ENCODE measurements at places on chromosomes 4 and X.

DNA sequence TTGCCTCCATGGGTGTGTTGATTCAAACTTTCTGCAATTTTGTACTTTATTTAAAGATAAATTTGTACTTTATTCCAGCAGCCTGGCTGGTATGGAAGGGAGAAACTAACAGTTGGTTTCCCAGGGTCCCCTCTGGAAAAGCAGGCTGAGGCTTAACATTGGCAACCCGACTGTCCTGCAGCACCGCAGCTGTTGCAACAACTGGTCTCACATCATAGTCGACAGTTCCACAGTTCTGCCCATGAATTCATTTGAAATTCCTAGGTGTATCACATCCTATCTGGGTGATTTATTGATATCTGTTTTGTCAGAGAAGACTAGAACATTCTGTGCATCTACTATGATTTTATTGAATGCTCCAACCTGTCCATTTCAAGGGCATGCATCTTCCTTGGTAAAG lies 98.8 kb upstream of the GATB start:
- H3K4me3 ChIP-seq: no peak overlapping the region
- H3K36me3 ChIP-seq: no peaks in the 10 kb centered on the region
- no peaks in the 10 kb centered on the region for H3K4me1 ChIP-seq
- DNase-seq: no peak

DNA sequence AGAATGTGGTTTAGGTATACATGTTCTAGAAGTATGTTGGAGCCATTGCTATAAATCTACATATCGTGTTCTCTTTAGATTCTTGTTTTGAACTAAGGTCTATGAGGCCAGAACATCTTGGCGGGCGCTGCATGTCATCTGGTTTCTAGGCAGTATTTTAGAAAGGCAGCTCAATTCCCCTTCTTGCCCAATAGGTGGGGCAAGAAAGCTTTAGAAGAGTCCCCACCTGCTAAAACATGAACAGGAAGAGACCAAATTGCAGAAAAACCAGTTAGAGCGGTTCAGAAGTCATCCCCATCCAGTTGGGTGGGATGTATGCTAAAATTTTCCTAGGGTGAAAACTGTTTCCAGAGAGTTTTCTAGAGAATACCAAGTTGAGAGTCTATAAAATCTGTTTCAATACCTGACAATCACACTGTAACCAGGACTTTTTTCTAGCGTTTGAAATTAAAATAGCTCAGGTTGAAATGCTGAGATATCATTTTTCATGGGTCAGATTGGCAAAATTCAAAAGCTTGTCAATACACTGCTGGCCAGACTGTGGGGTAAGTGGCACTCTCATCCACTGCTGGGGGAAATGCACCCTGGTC lies 17.5 kb upstream of the SH3KBP1 start:
- no peaks in the 10 kb centered on the region for H3K4me1 ChIP-seq
- no peak overlapping the region for H3K4me3 ChIP-seq
- no peak overlapping the region for H3K27ac ChIP-seq
- no peaks in the 10 kb centered on the region for H3K36me3 ChIP-seq

- H3K4me1 ChIP-seq: no peaks in the 10 kb centered on the region
- H3K4me3 ChIP-seq: no peak overlapping the region
- DNase-seq: no peak
- no peak overlapping the region for H3K27ac ChIP-seq
- H3K27me3 ChIP-seq: no peaks in the 10 kb centered on the region
Observed at GRCh38 chrX:100479329-100479728, 69.3 kb upstream of the PCDH19 start.

- peaks cover 6% of the 10 kb centered on the region for H3K4me1 ChIP-seq
- no peaks in the 10 kb centered on the region for H3K27me3 ChIP-seq
- no peak overlapping the region for H3K27ac ChIP-seq
Observed at GRCh38 chr4:38691251-38692008, 27.4 kb downstream of the KLF3 start.

DNA sequence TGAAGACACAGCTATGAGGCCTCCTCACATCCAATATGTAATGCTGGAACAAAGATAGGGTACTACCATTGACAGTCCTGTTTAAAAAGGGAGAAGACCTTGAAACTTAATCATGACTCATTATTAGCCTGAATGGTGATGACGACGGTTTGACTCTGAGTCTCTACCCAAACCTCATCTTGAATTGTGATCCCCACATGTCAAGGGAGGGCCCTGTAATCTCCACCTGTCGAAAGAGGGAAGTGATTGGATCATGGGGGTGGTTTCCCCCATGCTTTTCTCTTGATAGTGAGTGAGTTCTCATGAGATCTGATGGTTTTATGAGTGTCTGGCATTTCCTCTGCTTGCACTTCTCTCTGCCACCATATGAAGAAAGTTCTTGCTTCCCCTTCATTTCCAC lies 395.3 kb upstream of the CPEB2 start:
- no peak for DNase-seq
- no peak overlapping the region for H3K27ac ChIP-seq
- H3K27me3 ChIP-seq: no peaks in the 10 kb centered on the region
- H3K4me3 ChIP-seq: no peak overlapping the region
- no peaks in the 10 kb centered on the region for H3K4me1 ChIP-seq

DNA sequence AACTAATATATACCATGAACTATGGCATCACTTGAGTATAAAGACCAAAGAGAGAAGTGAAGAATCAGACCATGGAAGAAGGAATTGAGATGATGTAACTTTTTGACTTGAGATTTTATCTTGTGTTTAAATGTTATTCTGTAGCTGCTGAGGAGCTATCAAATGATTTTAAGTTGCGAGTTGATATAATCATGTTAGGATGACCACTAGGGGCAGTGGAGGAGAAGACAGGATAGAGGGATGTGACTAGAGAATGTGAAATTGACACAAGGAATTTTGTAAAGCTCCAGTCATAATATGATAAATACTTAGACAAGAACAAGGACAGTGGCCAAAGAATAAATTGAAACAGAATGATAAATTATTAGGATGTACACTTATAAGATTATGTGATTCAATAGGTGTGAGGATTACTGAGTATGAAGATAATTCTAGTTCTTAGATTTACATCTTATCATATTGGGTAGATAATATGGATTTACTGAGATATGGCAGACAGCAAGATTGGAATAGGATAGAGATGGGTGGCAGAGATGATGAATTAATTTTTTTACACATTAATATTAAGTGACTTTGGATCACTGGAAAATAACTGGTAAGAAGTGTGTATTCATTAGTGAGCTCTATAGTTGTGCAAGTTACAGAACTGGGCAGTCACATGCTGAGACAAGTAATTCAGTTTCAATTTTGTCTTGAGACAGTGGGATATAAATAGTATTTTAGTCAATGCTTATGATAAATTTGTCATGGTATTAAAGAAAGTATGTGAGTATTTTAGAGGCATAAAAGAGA lies 816.0 kb upstream of the PCDH10 start:
- DNase-seq: peak; percentile 5
- no peak overlapping the region for H3K4me3 ChIP-seq
- H3K27me3 ChIP-seq: no peaks in the 10 kb centered on the region
- peak overlapping the region; percentile 12 for H3K27ac ChIP-seq

DNA sequence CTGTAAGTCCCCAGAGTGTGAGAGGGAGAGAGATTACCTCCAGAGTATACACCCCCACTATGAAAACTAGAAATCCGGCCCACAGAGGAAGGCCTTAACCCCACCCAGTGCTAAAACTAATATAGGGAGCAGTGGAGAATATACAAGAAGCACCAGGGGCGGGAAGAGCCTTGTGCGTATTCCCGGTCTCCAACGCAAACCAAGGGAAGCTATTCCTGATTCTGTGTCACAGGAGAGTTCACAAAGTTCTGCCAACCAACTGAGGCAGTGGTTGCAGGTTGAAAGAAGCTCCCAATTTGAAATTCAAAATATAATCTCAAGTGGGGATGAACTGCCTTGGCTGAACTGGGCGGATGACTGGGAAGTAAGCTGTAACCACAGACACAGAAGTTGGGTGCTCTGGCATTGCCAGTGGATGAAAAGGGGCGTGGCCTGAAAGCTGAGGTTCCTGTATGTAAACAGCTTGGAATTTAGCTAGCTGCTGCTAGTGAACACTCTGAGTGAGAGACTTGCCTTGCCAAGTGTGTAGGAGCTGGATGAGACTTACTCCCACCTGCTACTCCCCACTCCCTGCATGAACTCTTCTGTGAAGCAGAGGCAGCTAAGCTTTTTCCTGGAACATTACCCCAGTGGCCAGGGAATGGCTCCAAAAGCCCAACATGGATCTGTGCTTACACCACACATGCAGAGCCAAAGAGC lies 32.7 kb downstream of the ELF2 start:
- H3K36me3 ChIP-seq: no peaks in the 10 kb centered on the region
- DNase-seq: peak; percentile 62
- no peak overlapping the region for H3K4me3 ChIP-seq
- H3K27me3 ChIP-seq: no peaks in the 10 kb centered on the region

- H3K36me3 ChIP-seq: no peaks in the 10 kb centered on the region
- peaks cover 3% of the 10 kb centered on the region for H3K27me3 ChIP-seq
- no peaks in the 10 kb centered on the region for H3K4me1 ChIP-seq
- H3K27ac ChIP-seq: no peak overlapping the region
- no peak for DNase-seq
Observed at GRCh38 chr4:8656711-8657380, 64.3 kb downstream of the CPZ start.

DNA sequence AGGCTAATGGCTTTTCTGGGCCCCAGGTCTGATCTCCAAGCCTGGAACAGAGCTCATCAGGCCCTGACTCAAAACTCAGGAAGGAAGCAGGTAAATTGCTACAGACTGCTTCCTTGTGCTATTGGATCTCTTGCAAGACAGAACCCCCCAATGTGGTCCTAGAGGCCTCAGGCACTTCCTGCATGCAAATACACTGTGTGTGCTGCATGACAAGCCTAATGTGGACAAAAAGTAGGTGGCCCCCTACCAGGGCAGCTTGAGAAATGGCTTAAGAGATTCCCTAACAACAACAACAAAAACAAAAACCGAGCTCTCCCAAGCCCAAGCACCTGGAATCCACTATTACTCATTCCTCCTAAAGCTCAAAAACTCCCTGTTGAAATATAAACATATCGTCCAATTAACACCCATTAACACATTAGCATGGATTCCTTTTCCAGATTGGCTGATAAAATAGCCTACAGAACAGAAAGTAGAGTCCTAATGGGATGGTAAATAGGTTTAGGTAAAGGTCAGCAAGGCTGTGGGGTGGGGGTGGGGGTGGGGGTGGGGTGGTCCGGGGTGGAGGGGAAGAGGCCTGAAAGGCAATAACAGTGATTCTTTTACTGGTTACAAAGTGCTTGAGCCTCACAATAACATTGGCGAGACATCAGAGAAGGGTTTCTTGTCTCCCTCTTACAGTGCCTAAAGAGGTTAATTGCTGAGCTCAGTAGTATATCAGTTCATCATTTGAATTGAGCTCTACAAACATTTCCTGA lies 24.1 kb upstream of the FGF16 start:
- H3K27ac ChIP-seq: no peak overlapping the region
- peaks cover 16% of the 10 kb centered on the region for H3K4me1 ChIP-seq
- H3K27me3 ChIP-seq: no peaks in the 10 kb centered on the region
- DNase-seq: no peak
- H3K36me3 ChIP-seq: no peaks in the 10 kb centered on the region

GRCh38 chr4:75484190-75484589 lies 30.0 kb downstream of the RCHY1 start:
- no peak overlapping the region for H3K4me3 ChIP-seq
- H3K36me3 ChIP-seq: peaks cover 24% of the 10 kb centered on the region
- H3K27me3 ChIP-seq: no peaks in the 10 kb centered on the region
- DNase-seq: no peak

- H3K27me3 ChIP-seq: no peaks in the 10 kb centered on the region
- no peak overlapping the region for H3K27ac ChIP-seq
- H3K4me1 ChIP-seq: no peaks in the 10 kb centered on the region
- H3K36me3 ChIP-seq: peaks cover 7% of the 10 kb centered on the region
Observed at GRCh38 chr4:39741401-39741800, 43.5 kb downstream of the UBE2K start.

GRCh38 chr4:134382478-134383227 lies 181.1 kb upstream of the PABPC4L start:
- H3K27ac ChIP-seq: no peak overlapping the region
- no peak overlapping the region for H3K4me3 ChIP-seq
- H3K27me3 ChIP-seq: no peaks in the 10 kb centered on the region

DNA sequence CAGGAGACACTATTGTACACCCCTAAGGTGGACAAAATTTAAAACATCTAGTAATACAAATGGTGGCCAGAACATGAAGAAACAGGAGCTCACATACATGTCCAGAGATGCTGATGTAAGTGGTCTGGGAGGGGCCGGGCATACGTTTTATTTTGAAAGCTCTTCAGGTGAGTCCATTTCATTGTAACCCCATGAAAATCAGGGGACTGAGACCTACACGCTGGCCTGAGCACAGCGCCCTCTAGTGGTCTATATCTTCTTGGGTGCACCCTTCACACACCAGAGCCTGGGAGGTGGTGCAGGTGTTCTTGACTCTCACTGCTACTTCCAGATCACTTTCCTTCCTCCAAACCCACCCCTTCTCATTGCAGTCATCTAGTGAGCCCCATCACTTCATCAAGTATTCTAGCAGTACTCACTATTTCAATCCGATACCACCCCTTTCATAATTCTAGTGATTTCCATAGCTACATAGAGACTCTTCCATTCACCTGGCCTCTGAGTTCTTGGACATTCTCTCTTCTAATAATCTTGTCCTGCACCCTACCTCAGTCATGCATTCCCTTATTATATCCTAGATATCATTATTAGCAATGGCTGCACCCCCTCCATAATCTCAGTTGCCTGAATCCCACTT lies 4.3 kb upstream of the TLR6 start:
- H3K27ac ChIP-seq: no peak overlapping the region
- H3K4me1 ChIP-seq: peaks cover 22% of the 10 kb centered on the region
- DNase-seq: no peak
- no peaks in the 10 kb centered on the region for H3K27me3 ChIP-seq

DNA sequence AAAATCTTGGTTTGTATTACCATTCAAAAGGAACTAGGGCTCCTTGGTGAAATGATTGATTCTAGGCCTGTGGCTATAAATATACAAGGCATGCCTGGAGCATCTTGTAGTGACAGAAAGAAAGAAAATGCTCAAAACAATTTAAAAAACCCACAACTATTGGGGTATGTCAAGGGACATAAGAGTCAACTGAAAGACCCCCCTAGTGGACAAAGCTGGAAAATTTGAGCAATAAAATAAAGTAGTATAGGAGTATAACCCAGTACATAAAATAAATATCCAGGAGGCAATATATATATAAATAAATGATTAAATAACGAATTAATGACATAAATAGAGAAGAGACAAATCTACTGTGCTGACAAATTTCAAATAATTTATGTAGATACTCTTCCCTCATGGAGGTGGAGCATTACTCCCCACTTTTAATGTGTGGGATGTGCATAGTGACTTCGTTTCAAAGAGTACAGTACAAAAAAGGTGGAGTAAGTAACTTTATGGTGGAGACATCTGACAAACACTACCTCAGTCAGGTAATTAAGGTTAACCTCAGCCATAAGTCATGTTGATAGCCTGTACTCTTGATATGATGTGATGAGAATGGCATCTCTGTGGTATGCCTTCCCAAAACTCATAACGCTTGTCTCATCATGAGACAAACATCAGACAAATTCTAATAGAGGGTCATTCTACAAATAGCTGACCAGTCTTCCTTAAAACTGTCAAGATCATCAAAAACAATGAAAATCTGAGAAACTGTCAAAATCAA lies 185.0 kb upstream of the GLRA2 start:
- no peaks in the 10 kb centered on the region for H3K27me3 ChIP-seq
- no peak overlapping the region for H3K27ac ChIP-seq
- no peaks in the 10 kb centered on the region for H3K4me1 ChIP-seq
- no peak overlapping the region for H3K4me3 ChIP-seq
- DNase-seq: no peak
- no peaks in the 10 kb centered on the region for H3K36me3 ChIP-seq

- H3K4me1 ChIP-seq: peaks cover 5% of the 10 kb centered on the region
- no peak overlapping the region for H3K4me3 ChIP-seq
- no peaks in the 10 kb centered on the region for H3K36me3 ChIP-seq
- H3K27me3 ChIP-seq: no peaks in the 10 kb centered on the region
- no peak overlapping the region for H3K27ac ChIP-seq
Observed at GRCh38 chr4:141346144-141346543, 125.4 kb downstream of the ZNF330 start.

All from astrocyte (in vitro differentiated cells and primary cell).